ENCODE measurements at places on chromosomes 4 and X.

DNA sequence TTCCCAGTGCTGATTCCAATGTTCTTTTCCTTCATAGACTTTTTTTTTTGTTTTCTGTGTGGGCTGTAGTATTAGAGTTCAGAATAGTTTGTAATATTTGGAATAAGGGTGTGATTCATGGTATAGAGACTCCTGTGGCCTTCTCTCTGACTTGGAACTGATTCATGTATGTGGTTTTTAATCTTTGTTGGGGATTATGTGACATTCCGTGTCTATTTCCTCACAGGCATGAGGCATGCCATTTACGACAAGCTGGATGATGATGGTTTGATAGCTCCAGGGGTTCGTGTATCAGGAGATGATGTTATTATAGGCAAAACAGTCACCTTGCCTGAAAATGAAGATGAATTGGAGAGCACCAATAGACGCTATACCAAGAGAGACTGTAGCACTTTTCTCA is 44.4 kb downstream of the POLR2B start:
- no peak for DNase-seq

DNA sequence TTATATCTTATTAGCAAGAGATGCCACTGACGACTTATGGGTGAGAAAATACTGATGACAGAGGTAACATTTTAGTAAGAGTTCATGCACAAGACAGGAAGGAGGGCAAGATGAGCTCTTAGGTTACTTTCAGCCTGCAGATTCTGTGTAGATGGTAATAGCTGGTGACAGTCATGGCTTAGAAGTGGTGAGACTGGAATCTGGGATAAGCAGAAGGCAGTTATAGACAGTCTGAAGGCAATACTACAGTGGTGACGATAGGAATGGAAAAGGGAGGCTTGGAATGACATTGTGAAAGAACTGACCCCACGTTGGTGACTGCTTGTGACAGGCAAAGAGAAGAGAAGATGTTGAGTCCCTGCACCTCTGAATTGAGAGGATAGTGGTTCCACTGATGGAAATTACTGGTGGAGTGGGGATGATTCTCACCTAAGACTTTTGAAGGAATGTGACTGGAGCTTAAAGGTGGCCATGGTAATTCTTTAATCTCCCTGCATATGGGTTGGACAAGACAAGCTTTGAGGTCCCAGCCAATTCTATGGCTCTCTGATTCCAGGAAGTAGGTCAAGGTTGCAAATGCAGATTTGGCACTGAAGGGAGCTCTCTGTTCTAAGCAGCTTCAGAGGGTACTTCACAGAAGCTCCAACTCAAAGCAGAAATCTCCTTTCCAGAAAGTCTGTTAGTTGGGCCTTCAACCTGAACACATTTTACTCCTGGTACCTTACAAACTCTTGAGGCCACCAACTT is 99.7 kb downstream of the RASL11B start:
- DNase-seq: no peak

DNA sequence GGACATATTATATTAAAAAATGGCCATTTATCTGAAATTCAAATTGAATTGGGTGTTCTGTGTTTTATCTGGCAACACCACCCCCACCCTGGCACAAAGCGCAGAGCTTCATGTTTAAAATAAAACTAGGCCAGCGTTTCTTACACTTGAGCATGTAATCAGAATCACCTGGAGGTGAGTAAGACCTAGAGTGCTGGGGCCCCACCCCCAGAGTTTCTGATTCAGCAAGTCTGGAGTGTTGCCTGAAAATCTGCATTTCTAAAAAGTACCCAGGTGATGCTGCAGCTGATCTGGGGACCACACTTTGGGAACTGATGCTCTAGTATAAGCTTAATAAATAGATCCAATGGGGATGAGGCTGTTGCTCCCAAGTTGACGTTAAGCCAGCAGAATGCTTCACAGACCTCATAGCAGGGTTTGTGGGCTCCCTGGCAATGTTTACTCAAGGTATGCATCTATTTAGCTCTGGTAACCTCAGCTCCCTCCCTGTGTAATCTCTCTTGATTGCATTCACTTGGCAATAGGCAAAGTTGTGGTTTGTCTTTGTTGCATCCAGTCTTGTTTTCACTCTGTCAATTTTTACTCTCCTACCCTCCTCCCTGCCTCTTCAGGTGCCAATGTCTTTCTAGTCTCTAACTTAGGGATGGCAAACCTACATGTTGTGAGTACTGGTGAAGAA is 99.8 kb upstream of the TEX13D start:
- no peak for DNase-seq

- no peak for DNase-seq
These were observed 593 bp upstream of the JAKMIP1 start for GRCh38 chr4:6200922-6201362.
